ENCODE measurements at places on chromosomes 7 and 10. TPM values are rescaled to one million over a fixed set of nuclear protein-coding genes. Genes with fewer than 3 reads are reported as not detected.

TFPI2 gene
- 79.7 TPM for total RNA-seq

FAM25G gene
- not detected for total RNA-seq

IDI2 gene
- total RNA-seq = not detected

ITGB8 gene
- 7.1 TPM for total RNA-seq

SPAG6 gene
- not detected for total RNA-seq

SPDYE5 gene
- total RNA-seq = not detected

GPER1 gene
- 0.75 TPM for total RNA-seq

OPN4 gene
- total RNA-seq = not detected

TAS2R41 gene
- not detected for total RNA-seq

FAM131B gene
- total RNA-seq = 1.4 TPM

PGAM2 gene
- not detected for total RNA-seq

ZFAND2A gene
- total RNA-seq = 10.3 TPM

PTPRN2 gene
- total RNA-seq = 0.85 TPM

HOGA1 gene
- 0.09 TPM for total RNA-seq

CTNNA3 gene
- not detected for total RNA-seq

TRIM50 gene
- not detected for total RNA-seq

SAMD9L gene
- 9.9 TPM for total RNA-seq

HOXA1 gene
- total RNA-seq = 0.54 TPM

LRRC17 gene
- total RNA-seq = 20.7 TPM

TUBB8 gene
- total RNA-seq = not detected

CABCOCO1 gene
- not detected for total RNA-seq

ASCC1 gene
- total RNA-seq = 23.0 TPM

ZNF735 gene
- total RNA-seq = not detected

CFAP58 gene
- 0.56 TPM for total RNA-seq

ANTXRL gene
- total RNA-seq = not detected

RADIL gene
- 1.0 TPM for total RNA-seq

HPS1 gene
- total RNA-seq = 20.3 TPM

ZC3HAV1L gene
- 8.9 TPM for total RNA-seq

NPTX2 gene
- total RNA-seq = 1.3 TPM

VSIR gene
- 8.3 TPM for total RNA-seq

OR2A1 gene
- not detected for total RNA-seq

ZNF107 gene
- total RNA-seq = 1.8 TPM

AS3MT gene
- 0.09 TPM for total RNA-seq

CCDC126 gene
- total RNA-seq = 10.3 TPM

TLX1 gene
- not detected for total RNA-seq

AKR1C1 gene
- total RNA-seq = 3.2 TPM
